NCI-H2171 treated with DMSO at 0.1 percent for 48 hours (cell line): ENCODE measurements at places on chromosomes 1 and 21.

GRCh38 chr1:58065520-58065919, 481.0 kb downstream of the OMA1 start:
- DNase-seq, result no peak

DNA sequence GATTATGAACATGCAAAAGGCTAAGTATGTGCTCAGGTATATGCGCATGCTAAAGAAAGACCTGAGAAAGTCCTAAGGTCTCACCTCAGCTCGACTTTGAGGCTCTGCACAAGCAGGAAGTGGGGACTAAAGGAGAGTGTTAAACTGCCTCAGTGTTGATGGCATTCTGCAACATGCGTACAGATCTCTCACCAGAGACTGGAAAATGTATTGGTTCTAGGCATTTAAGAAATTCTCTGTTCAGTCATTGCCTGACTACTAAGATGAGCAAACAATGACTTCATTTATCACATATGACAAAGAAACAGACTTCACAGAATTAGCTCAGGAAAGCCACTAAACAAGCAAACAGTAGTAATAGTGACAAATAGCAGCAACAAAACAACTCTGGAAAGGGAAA, 90.8 kb downstream of the USH2A start:
- no peak for DNase-seq

- DNase-seq, result peak; percentile 15
Observed at GRCh38 chr1:36699113-36699911, 216.6 kb upstream of the CSF3R start.

DNA sequence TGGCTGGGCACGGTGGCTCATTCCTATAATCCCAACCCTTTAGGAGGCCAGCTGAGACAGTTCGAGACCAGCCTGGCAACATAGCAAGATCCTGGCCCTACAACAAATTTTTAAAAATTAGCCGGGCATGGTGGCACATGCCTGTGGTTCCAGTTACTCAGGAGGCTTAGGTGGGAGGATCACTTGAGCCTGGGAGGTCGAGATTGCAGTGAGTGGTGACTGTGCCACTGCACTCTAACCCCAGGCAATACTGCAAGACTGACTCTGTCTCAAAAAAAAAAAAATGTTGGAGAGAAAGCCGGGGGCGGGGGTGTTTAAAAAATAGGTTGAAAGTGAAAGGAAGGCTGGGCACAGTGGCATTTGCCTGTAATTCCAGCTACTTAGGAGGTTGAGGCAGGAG, 16.5 kb downstream of the CLDN19 start:
- DNase-seq, result no peak

DNA sequence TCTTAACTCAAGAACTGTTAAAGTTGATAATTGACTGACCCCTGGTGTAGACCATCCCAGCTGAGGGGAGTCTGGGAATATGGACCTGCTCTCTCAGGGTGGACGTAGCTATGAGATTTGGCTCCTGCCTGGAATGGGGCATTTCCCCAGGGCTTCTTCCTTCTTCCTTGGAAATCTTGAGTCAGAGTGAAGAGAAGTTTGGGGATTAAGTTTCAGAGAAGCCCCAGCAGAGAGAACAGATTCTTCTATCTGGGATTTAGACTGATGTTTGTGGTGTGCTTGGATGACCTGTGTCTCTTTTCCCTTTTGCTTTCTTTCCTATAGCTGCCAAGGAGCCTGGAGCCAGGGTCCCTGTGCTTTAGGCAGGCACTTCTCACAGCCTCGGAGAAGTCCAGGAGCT, 13.2 kb downstream of the AKR1A1 start:
- no peak for DNase-seq

GRCh38 chr1:163191301-163191700, 11.4 kb downstream of the RGS5 start:
- DNase-seq, result no peak

DNA sequence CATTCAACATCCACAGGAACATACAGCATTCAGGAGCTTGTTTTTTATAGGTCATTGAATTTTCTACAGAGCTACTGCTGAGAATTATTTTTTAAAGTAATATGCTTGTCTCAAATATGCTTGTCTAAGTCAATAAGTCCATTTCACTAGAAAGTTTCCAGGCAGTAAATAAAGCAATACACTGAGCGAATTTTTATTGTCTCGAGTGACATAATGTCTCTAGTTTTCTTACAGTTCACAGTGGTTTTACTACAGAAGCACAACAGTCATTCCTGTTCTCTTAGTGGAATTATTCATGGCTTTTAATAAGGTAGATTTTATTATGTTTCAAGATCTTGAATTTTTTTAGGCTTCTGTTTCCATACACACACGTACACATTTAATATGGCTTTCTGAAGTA, 83.8 kb downstream of the HS2ST1 start:
- DNase-seq, result no peak

- DNase-seq, result peak; percentile 89
Observed at GRCh38 chr1:223337174-223337869, 26.7 kb downstream of the SUSD4 start.

DNA sequence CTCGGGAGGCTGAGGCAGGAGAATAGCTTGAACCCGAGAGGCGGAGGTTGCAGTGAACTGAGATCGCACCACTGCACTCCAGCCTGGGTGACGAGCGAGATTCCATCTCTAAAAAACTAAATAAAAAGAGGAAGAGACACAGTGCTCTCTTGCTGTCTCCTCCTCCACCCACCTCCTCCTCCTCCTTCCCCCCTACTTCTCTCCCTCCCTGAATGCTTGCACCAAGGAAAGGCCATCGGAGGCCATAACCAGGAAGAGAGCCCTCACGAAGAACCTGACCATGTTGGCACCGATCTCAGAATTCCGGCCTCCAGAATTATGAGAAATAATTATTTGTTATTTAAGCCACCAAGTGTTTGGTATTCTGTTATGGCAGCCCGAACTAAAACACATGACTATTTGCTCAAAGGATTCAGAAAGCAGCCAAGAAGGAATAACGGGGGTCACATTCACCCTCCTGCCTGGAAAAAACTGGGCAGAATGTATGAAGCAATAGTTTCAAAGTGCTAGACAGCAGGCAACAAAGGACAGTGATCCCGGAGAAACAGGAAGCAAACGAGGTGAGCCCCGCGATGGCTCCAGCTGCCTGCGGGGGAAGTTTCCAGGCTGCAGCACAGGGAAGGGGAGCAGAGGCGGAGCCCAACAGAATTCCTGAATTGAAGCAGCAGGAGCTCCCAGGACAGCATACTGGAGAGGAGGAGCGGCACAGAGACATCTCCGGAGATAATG, 35.8 kb downstream of the LDLRAD1 start:
- peak; percentile 38 for DNase-seq

DNA sequence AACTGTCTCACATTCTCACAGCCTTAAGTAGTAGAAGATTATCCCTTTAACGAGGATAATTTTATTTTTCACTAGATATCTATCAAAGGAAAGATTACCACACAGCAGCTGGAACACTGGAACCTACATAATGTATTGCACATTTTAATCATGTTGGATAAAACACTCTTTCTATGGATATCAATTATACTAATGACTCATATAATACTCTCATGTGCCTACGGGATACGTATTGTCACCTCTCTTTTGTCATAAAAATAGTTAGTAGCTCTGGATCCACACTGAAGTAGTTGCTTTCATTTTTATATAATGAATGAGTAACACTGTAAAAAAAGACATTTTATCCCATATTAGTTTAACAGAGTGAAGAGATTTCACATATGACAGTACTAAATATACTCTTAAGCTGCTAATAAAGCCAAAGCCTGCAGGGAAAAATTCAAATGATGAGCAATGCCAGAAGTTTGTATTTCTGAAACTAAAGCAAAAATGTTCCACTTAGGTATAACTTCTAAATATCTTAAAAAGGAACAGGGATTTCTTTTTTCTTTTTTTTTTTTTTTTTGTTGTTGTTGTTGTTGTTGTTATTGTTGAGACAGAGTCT, 408.7 kb upstream of the PKN2 start:
- DNase-seq, result no peak

- DNase-seq, result no peak
Observed at GRCh38 chr1:60051191-60051590, 22.4 kb downstream of the C1orf87 start.

DNA sequence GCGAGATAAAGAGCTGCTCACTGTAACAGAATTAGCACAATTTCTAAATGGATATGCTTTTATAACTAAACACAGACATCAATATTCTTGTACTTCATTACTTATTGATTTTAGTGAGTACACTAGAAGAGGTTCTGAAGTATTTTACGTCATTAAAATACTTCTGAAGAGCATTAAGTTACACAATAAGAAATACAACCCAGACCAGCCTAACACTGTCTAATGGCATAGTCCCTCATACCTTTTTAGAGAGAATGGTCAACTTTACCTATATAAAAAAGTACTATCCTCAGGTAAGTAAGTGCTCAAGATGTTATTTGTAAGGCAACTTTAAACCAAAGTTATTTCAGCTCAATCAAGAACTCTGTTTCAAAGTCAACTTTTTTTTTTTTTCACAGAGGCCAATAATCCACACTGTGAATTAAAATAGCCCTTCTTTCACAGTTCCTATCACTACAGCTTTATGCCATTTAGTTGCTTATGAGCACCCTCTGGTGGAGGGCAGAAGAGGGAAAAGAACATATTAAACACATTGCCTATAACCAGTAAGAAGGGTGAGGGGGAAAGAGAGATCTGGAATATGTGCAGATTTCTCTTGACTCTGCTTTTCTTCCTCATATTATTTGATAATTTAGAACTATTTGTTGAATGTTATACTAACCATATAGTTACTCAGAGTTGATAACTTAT, 182.1 kb upstream of the DMRTA2 start:
- DNase-seq, result peak; percentile 71

DNA sequence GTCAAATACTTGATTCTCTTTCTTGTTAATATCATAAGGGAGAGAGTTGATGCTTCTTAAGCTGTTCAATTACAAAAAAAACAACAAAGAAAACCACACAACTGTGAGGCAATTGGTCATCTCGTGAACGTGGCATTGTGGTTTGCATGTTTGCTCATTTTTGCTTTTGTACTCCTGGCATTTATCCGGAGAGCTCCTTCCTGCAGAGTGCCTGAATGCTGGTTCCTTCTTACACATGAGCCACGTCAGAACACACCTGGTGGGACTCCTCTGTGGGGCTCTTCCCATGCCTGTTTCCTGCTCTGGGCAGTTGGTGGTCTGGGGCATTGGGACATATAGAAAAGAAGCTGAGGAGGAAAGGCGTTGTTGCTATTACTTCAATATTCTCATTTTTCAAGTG, 25.7 kb downstream of the KCNK1 start:
- no peak for DNase-seq

DNA sequence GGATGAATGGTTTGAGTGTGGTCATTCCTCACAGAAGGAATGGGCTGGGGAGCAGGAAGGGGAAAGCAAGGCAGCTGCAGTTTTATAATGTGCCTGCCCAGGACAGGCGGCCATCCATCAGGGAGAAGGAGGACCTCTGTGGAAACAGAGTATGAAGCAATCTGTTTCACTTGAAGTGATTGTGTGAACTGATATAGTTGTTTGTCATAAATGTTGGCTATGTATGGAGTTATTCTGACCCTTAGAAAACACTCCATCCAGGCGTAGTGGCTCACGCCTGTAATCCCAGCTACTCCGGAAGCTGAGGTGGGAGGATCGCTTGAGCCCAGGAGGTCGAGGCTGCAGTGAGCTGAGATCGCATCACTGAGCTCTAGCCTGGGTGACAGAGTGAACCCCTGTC, 46.5 kb downstream of the NENF start:
- no peak for DNase-seq

GRCh38 chr1:2209400-2210083, 15.0 kb upstream of the FAAP20 start:
- no peak for DNase-seq

DNA sequence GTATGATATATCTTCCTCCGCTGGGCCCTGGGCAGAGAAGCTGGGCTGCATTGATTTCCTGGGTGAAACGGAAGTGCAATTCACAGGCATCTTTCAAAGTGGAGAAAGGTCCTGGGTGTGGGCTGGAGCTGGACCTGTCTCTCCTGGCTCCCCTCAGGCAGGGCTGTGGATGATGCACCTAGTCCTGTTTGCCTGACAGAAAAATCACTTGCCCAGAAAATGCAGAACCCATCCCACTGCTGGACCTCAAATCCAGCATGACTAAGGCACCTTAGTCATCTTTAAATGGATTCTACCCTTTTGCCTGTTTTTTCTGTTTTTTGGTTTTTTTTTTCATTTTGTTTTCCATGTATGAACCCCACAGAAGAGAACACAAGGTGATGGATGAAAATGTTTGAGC, 49.7 kb downstream of the MYSM1 start:
- DNase-seq, result no peak

GRCh38 chr1:78490861-78491450, at the start of gene PTGFR:
PTGFR (plus strand) TSS chr1:78490974; CDS start chr1:78492744, 1,770 bp downstream.
- no peak for DNase-seq

- DNase-seq, result no peak
Observed at GRCh38 chr21:21968810-21969209, 970.6 kb downstream of the NCAM2 start.

DNA sequence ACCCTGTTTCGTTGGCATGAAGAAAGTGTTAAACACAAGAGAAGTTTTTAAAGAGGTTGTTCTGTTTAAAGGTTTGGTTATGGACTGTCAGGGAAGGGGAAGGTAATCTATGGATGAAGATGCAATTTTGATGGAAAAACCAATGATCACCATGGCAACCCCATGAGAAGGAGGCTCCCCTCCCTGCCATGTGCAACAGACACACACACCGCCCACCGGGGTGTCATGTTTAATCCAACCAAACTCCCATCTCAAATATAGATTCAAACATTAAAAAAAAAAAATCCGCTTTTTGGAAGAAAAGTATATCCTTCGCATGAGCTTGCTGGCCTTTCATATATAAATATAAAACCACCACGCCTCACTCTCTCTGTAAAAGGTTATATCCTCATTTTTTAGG, 80.9 kb upstream of the KRTAP19-8 start:
- DNase-seq, result no peak

DNA sequence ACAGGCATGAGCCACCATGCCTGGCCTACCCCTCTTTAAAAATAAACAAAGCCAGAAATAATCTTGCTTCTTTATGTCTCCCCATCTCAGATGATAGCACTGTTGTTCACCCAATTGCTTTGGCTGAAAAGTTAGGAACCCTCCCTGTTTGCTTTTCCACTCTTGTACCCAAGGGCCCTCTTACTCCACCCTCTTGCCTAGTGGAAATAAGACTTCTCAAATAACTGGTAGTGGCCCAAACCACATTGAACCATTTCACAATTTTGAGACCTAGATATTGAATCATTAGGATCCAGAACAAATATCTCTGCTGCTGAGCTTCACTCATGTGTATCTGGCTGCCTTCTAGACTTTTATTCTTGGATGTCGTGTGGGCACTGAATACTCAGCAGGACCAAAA, 37.7 kb downstream of the RNF220 start:
- DNase-seq, result no peak

- DNase-seq, result no peak
Observed at GRCh38 chr1:218673170-218673569, 328.0 kb downstream of the TGFB2 start.

GRCh38 chr1:179706339-179706941, 36.7 kb upstream of the FAM163A start:
- peak; percentile 80 for DNase-seq

DNA sequence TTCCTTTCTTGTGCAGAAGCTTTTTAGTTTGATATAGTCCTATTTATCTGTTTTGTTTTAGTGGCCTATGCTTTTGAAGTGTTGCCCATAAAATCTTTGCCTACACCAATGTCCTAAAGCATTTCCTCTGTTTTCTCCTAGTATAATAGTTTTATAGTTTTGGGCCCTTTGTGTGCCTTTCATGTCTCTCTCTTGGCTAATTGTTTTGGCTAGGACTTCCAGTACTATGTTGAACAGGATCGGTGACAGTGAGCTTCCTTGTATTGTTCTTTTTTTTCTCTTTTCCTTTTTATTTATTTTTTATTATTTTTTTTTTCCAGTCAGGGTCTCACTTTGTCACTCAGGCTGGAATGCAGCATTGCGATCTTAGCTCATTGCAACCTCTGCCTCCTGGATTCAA, 47.0 kb upstream of the WARS2 start:
- no peak for DNase-seq

- no peak for DNase-seq
Observed at GRCh38 chr1:21326861-21327344, 36.6 kb upstream of the ECE1 start.
